ENCODE measurements at places on chromosomes 7 and 10.

DNA sequence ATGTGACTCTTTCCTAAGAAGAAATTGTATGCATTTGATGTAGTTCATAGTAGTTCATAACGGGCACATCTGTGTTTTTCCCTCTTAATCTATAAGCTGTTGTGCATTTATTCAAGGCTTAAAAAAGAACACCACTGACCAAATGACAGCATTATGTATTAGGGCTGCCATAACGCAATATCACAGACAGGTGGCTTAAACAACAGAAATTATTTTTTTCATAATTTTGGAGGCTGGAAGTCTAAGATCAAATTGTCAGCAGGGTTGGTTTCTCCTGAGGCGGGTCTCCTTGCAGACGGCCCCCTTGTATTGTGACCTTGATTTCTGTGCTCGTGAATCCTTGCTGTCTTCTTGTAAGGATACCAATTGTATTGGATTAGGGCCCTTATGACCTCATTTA, 627 bp upstream of the SSMEM1 start:
- no peak for DNase-seq

GRCh38 chr7:34451183-34451582, 206.8 kb upstream of the NPSR1 start:
- no peak for DNase-seq

- no peak for DNase-seq
These were observed 90.3 kb downstream of the SRPK2 start for GRCh38 chr7:105298439-105298894.

DNA sequence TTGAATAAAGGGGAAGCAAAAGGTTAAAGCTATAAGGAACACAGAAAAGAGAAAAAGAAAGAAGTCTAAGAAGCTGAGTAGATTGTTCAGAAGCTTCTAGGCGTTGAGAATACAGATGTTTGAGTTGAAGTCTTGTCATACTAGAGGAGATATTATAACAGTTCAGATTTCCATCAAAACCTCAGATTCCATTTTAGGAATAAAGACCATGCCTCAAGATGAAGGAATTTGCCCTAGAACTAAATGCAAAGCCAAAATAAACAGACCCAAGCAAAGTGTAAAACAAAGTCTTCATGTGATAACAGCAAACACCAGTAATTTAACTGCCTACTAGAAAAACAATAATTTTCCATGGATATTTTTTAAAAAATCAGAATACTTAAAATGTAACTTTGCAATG, 476.5 kb upstream of the POT1 start:
- no peak for DNase-seq

All from non-pigmented ciliary epithelial cell (primary cell).